ENCODE measurements at places on chromosomes 16 and 17.

DNA sequence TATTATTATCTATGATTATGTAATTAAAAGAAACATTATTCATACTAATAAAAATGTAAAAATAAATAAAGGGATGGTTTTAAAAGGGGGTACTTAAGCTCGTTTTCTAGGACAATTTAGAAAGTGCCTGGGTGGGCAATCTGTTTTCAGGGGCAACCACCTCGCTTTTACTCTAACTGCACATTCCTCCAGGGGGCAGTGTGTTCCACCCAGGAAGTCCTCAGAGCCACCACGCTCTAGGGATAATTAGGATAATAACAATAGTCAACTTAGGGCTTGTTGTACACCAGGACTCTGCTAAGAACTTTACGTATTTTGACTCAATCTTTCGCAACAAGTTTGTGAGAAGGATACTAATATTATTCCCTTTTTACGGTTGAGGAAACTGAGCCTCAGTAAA lies 396.7 kb upstream of the MAF start:
- peak; percentile 6 for DNase-seq

DNA sequence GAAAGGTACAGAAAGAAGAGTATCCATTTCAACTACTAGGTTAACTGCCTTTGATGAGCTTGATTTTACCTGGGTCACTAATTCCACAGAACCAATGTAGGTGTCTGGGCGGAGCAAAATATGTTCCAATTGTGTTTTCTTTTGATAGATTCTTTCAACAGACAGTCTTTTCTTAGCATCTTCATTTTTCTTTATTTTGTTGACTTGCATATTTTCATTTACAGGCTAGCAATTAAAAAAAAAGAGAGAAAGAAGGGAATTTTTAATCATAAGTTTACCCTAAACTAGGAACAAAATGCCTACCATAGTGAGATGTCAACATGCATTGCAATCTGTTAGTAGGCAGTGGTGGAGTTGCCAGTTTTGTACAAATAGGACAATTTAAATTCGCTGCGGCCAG lies 1.0 kb downstream of the TOP2A start:
- no peak for DNase-seq

DNA sequence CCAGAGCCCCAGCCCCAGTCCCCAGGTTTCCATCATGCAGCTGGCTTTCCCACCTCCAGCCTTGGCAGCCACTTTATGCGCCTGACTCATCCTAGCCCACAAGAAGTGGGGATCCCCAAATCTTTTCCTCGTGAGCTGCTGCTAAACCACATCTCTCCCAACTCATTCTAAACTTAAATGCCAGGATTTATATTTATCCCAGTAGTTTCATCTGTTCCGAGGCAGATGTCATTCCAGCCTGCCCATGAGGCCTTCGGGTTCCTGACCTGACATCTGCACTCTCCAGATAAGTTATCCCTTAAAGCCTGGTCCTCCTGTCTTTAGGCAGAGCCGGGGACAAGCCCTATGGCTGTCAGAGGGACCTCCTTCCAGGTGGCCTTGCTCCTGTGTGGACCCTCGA lies 16.6 kb downstream of the PLXDC1 start:
- DNase-seq, result no peak

DNA sequence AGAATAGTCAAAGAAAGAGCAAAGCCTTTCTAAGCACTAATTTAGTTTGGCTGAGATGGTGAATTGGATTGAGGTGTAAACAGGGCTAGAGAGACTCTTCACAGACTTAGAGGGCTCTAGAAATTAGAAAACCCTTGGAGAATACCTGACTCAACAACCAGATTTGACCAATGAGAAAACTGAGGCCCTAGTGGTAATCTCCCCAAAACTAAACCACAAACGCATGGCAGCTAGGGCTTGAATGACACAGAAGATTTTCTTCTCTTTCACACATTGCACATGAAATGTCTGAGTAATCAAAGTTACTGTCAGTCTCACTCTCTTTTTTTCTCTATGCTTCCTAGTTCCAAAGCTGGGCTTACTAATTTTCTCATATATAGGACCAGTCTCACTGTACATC lies 314.5 kb upstream of the KCNJ16 start:
- no peak for DNase-seq

DNA sequence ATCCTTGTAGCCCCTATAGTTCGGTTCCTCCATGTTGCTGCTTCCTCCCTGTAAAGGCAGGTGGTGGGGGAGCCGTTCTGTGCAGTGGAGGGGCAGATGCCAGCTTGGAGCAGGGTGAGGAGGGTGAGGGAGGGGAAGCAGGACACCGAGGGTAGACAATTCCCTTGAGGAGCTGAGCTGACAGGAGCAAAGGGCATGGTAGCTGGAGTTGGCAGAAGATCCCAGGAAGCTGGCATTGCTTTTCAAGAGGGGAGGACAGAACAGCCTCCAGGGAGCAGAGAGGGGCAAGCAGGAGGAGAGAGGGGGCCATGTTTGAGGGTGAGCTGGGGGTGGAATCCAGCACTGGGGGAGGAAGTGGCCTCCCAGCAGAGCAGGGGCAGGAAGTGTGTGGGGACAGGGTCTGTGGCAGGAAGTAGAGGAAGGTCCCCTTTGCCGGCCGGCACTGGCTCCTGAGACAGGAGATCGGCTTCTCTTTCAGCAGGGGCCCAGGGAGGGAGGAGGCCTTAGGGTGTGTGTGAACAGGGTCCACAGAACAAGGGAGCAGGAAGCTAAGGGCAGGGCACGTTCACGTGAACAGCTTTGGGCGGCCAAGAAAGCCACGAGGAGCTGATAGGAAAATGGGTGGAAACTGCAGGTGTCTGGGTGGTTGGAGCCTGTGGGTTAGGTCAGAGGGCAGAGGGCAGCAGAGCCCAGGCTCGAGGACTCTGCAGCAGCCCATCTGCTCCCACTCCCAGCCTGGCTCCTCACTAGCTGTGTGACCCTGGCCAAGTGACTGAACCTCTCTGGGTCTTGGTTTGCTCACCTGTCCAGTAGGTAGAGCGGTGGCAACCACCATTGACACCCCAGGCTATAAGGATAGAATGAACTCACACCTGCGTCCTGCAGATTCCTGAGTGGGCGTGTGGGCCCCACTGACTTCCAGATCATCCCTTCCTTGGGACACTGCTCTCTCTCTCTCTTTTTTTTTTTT lies 17.5 kb upstream of the SPNS2 start:
- no peak for DNase-seq

- DNase-seq, result no peak
Observed at GRCh38 chr17:58233543-58233942, 4.8 kb upstream of the LPO start.

GRCh38 chr17:66967837-66968543 lies 3.5 kb downstream of the CACNG4 start:
- DNase-seq, result no peak

DNA sequence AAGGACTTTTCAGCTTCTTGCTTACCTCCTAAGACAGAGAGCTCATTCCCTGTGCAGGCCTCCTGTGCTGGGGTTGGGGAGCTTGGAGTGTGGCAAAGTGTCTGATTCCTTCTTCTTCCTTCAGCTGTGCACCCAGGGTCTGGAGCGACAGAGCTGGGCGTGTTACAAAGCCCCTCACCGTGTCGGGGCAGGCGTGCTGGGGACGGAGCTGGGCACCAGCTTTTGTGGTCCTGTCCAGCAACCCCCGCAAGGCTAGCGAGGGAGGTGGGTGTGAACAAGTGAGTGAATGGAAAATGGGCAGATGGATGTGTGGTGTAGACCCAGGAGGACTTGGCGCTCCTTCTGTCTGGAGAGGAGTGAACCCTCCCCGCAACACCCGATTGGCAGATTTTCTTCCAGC lies 23.7 kb downstream of the SOX8 start:
- DNase-seq, result no peak

DNA sequence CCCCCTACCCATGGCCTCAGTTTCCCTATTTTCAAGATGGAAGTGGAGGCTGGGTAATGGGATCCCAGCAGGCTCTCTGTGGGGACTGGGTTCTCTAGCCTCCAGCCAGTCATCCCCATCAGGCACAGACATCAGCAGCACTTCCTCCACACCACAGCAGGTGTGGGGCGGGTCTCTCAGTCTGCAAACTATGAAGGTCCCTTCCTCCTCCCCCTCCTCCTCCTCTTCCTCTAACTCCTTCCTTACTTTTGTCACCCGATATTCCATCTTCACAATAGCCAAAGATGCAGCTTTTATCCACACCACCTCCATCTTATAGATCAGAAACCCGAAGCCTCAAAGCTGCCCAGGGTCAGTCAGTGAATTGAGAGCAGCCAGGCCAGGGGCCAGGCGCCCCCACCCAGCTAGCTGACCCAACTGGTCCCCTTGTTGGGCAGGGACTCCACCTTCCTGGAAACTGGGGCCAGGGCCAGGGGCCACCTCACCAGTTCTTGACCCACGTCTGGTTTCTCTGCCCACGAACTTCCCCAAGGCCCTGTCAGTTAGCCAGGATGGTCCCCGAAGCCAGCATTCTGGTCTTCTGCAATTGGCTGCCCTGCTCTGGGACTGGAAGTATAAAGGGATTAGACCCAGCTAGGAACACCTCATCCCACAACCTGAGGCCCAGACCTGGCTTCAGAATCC lies 2.5 kb downstream of the FAM83G start:
- no peak for DNase-seq

DNA sequence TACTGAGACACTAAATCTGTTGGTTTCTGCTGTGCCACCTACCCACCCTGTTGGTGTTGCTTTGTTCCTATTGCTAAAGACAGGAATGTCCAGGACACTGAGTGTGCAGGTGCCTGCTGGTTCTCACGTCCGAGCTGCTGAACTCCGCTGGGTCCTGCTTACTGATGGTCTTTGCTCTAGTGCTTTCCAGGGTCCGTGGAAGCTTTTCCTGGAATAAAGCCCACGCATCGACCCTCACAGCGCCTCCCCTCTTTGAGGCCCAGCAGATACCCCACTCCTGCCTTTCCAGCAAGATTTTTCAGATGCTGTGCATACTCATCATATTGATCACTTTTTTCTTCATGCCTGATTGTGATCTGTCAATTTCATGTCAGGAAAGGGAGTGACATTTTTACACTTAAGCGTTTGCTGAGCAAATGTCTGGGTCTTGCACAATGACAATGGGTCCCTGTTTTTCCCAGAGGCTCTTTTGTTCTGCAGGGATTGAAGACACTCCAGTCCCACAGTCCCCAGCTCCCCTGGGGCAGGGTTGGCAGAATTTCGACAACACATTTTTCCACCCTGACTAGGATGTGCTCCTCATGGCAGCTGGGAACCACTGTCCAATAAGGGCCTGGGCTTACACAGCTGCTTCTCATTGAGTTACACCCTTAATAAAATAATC lies 14.6 kb downstream of the STH start:
- DNase-seq, result no peak

DNA sequence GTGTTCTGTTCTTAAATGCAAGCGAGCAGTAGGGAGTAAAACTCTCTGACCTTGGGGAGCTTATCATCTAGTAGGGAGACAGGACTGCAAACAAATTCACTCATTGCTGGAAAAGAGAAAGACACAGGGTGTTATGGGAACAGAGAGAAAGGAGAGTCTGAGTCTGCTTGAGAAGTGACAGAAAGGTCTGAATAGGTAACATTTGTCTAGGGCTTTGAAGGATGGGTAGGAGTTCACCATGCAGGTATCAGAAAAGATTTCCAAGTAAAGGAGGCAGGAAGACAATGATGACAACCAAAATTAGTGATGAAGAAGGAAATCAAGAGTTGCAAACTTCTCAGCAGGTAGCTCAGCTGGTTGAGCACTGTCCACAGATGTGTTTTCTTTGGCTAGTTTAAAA lies 93.6 kb upstream of the GPR139 start:
- no peak for DNase-seq

- no peak for DNase-seq
Observed at GRCh38 chr17:80916246-80916645, 75.4 kb upstream of the CHMP6 start.

DNA sequence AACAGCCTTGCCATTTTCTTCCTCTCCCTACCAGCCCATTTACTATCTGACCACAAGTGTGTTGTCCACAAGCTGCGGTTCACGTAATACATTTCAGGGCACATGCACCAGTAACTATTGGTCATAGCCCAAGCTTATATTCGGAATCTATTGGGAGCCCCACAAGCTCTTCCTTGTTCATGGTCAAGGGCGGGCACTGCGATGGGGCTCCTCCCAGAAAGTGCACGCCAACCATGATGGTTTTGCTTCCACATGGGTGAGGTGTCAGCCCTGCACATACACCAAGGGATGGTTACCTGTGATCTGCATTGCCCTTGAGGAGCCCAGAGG lies 12.1 kb downstream of the THRA start:
- DNase-seq, result no peak

GRCh38 chr16:1982013-1982433 lies 754 bp upstream of the NOXO1 start:
- no peak for DNase-seq

DNA sequence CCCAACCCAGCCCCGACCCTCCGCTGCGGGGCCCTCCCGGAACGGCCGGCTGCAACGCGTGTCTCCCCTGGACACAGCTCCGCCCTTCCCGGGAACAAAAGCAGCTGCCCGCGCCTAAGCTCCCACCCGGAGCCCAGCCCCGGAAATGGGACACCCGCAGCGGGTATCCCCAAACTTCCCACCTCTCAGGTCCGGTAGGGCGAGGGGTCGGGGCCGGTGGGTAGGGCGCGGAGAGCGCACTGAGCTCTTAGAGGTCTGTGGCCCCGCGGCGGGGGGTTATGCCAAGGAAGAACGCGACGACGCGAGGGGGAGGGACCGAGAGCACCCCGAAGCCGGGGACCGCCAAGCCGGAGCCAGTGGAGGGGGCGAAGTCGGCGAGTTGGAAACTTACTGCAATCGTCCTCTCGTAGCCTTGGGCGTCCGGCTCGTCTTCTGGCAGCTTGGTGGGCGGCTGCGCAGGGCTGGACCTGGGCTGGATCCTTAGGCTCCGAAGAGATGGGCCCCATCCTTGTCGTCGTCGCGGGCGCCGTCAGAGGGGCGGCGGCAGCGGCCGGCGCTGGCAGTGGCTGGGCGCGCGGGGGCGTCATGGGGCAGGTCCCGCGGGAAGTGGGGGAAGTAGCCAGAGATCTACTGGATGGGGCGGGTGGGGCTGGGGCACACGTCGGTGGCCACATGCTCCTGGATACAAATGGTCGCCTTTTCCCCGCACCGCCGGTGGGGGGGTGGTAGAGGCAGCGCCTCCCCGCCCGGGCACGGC lies 6.9 kb downstream of the USP6 start:
- DNase-seq, result no peak

GRCh38 chr16:24988129-24988518 lies 27.0 kb downstream of the ARHGAP17 start:
- no peak for DNase-seq

- DNase-seq, result no peak
Observed at GRCh38 chr17:79720705-79721292, 9.9 kb upstream of the ENPP7 start.

DNA sequence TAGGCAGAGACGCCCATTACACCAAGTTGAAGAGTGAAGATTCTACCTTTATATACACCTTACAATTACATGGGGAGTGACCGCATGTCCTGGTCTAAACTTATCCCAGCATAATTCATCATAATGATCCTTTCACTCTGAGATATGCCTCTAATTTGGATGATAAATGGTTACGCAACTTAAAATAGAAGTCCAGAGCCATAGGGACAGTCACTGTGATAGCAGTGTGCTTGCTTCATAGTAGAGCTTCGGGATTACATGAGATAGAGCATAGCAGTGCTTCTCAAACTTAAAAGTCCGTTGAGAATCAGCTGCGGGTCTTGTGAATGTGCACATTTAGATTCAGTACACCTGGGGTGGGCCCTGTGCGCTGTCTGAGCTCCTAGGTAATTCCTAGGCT lies 16.9 kb downstream of the USP10 start:
- no peak for DNase-seq
